Left colon (tissue), 2 donors: ENCODE measurements at places on chromosomes 5 and 9.

DNA sequence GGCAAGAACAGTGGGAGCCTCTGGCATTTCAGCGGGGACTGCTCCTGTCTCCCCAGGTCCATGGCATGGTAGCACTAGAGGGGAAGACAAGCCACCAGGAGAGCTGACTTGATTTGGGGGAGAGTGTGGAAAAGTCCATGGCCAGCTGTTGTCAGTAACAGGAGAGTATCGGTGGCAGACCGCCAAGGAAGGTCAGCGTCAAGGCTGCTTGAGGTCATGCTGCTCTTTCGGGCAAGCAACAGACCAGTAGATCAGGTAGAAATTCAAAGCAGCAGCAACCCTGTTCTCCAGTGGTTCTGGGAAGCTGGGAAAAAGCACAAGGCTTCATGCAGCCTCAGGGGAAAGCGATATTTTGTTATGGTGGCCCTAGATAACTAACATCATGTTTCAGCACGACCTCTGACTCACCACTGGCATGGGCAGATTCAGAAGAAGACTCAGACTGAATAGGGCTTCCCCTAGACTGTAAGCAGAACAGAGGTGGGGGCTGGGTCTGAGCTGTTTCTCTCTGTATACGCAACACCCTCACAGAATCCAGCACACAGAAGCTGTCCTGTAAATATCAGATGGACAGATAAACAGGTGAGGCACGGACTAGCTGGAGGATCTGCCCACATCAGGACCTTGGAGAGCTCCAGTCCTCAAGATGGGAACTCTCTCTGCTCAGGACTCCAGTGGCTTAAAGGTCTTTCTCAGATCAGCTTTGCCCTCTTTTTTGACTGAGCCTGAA, 35.2 kb upstream of the PLEKHG4B start:
- no peak for DNase-seq

- no peak for DNase-seq
These were observed 296.6 kb upstream of the MPDZ start for GRCh38 chr9:13576101-13576500.

DNA sequence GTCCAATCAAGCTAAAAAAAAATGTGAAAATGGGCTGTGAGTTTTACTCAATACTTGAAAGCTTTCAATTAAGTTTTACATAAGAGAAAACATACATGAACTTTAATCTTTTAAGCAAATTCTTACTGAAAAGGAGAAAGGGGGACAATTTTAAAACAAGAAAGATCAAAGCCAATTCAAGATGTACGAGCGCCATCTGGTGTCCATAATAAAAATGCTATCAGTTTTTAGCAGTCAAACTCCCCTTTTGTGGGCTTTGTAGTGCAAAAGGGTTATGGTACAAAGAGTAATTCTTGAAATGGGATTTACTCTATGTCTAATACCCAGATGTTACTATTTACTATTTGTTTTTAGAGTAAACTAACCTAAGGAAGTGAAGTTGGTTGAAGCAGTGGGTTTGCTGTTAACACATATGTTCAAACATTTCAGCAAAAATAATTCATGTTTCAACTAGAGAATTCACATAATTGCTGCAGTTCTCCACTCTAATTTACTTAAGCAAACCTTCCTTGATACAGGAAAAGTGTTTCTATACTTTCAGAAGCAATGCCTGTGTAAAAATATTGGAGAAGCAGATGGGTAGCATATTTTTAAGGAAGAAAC, 228.2 kb upstream of the TYRP1 start:
- DNase-seq, result no peak

DNA sequence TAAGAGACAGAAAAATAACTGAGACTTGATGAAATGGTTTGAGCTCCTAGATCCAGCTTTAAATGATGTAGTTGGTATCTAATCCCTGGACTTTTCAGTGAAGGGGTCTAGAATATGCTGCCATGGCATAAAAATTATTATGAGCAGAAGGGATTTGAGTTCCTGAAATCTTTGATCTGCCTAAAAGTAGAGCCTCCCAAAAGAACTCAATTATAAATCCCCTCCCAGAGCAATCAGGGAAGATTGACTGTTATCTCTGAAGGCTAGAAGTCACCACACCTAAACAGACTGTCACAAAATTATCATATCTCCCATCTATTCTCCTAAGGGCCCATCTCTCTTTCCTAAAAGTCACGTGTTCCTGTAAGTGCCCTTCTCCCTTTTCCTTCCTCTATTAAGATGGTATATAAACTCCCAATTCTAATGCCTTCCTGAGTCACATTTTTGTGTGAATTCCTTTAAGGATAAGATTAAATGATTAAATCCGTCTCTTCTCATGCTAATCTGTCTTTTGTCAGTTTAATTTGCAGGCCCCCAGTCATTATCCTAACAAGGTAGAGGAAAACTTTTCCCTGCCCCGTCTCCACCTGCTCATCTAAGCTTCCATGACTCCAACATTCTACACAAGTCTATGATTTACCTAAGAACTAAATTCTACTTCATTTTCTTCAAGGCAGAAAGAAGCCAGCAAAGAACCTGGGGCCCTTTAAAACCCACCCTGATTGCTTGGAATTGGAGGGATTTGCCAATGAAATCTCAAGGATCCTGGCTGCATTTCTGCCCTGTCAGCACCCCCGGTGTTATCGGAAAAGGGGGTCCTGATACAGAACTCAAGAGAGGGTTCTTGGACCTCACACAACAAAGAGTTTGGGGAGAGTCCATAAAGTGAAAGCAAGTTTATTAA, 47.1 kb upstream of the PWWP2A start:
- DNase-seq, result no peak

GRCh38 chr5:1229822-1230221, 4.6 kb downstream of the SLC6A18 start:
- DNase-seq, result no peak

- DNase-seq, result no peak
These were observed 2225.9 kb upstream of the C9orf72 start for GRCh38 chr9:29799227-29799626.

DNA sequence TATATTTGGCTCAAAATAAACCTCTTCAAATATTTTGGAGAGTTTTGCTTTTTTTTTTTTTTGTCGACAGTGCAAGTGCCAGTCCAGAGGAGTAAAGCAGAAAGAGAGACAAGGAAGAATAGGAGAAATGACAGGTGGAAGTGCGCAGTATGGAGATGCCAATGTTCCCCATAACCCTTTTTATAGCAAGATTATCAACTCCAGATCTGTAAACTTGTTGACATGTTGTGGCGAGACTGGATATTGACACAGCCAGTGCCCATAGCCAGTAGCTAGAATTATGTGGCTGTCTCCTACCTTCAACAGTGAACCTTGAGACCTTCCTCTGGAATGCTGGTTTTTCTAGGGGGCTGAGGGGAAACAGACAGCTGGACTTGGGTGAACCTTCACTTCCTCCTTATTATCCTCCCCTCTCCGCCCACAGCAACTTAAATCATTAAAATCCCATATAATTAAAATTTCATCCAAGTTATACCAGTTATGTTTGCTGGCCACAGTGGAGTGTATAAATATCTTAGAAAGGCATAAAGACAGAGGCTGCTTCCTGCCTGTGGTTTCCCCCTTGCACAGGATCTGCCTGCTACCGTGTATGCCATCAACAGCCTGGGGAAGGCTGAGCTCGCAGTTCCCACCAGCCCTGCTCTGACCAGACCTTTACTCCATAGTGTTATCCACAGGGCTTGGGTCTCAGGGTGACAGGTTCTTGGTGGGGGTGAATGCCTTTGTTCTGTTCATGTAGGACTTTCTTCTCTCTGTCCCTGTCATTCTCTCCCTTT, 112.3 kb upstream of the ANKH start:
- no peak for DNase-seq

DNA sequence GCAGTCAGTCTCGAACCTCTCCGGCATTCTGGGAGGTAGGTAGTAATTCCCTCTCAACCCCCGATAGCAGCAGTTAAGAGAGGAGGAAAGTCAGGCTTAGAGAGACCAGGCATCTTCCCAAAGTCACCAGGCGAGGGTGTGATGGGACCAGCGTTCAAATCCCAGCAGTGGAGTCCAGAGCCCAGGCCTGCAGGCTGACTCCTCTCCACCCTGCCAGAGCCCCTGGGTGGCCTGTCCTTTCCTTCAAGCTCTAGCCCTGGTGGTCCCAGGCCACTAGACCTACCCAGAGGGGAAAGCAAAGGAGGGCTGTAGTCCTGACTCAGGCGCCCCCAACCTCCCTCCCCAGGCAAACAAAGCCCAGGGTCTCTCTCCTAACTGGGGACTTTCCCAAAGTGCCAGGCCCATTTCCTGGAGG, 4.2 kb upstream of the NR5A1 start:
- DNase-seq, result no peak

GRCh38 chr5:62130107-62130506, 175.9 kb upstream of the KIF2A start:
- DNase-seq, result no peak

DNA sequence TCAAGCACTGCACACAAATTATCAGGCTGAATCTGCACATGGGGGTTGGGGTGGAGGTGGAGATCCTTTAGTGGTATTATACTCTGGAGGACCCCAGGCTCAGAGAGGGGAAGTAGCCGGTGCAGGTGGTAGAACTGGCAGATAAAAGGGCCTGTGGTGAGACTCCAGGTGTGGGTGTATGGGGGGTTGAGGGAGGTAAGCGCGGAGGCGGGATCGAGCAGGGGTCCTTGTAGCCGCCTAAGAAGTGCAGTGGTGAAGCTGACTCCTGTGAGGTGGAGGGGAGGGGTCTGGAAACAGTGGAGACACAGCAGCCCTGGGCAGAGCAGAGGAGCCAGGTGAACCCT, 841 bp downstream of the ACSL6 start:
- DNase-seq, result peak; percentile 5

DNA sequence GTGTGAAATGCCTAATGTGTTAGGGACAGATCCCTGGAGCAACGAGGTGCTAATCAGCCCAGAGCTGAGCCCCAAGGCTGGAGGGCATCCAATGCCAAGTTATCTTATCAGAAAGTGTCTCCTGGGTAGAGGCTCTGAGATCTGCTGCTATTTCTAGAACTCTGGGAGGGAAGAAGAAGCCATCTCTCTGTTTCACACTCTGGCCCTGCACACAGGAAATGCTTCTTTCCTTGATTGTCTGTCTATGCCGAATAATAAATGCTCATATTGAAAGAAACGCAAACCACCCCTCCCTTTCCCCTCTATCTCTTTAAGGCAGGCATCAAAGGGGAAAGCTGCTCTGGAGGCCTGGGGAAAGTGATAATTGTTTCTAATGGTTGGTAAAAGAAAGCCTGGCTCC, 166.7 kb downstream of the PAPPA start:
- DNase-seq, result no peak

DNA sequence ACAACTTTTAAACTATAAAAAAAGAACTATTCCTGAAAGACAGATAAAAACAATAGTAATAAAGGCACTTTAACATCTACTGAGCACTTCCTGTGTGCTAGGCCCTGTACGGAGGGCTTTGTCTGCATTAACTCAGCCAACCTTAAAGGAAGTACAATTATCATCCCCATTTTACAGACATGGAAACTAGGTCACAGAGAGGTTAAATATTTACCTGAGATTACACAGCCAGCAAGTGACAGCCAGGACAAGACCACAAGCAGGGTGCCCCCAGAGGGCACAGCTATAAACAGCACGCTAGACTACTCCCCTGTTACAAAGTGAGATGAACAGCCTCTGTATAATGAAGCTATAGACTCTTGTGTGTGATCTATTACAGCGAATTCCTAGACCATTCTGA, 25.5 kb downstream of the DDX31 start:
- DNase-seq, result no peak

GRCh38 chr5:41346609-41347008, 133.3 kb upstream of the C6 start:
- DNase-seq, result no peak

GRCh38 chr5:56247592-56247991, 14.5 kb upstream of the ANKRD55 start:
- no peak for DNase-seq

GRCh38 chr5:72159501-72159911, 52.2 kb downstream of the MAP1B start:
- DNase-seq, result no peak

- peak; percentile 72 for DNase-seq
These were observed 2.8 kb upstream of the AMBP start for GRCh38 chr9:114080773-114081440.

DNA sequence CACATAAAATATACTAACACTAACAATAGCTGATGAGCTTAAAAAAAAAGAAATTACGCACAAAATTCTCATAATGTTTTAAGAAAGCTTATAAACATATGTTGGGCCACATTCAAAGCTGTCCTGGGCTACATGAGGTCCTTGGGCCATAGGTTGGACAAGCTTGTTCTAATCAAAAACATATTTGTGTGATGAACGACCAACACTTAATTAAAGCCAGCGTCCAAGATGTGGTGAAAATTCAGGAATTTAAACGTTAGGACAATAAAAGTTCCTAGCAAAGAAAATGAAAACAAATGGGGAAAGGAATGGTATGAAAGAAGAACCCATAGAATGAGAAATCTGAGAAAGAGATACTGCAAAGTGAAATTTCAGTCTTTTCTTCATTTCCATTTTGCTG, 429.6 kb upstream of the DMAC1 start:
- DNase-seq, result no peak

GRCh38 chr9:134331186-134332025, 5.2 kb downstream of the RXRA start:
- DNase-seq, result no peak

- DNase-seq, result no peak
These were observed 59.6 kb downstream of the ATG10 start for GRCh38 chr5:82031220-82032119.

DNA sequence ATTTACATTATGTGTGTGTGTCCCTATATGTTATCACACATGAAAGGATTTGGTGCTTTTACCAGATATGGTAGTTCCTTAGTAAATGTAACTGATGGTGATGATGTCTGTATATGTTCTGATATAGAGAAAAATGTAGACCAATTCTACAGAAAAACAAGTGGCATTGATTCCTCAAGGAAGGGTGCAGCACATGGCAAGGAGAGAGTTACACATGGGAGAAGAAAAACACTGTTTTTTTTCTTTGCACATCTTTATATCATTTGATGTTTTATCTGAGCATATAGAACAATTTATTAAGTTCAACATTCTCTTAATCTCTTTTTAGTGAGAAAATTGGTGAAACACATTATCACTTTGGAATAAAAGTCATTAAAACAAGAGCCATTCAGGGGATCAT, 535.0 kb upstream of the KLF4 start:
- no peak for DNase-seq

- no peak for DNase-seq
These were observed 7.0 kb downstream of the PDE6A start for GRCh38 chr5:149937610-149938009.

GRCh38 chr9:137838576-137838975, 39.0 kb upstream of the CACNA1B start:
- DNase-seq, result no peak

- no peak for DNase-seq
These were observed 21.0 kb upstream of the CDKN2B start for GRCh38 chr9:22030101-22030598.

GRCh38 chr5:72477176-72477575, 30.0 kb downstream of the ZNF366 start:
- no peak for DNase-seq

- DNase-seq, result no peak
These were observed 372.1 kb downstream of the TLE1 start for GRCh38 chr9:81317223-81317622.

GRCh38 chr9:90201766-90202165, 440.9 kb downstream of the DIRAS2 start:
- DNase-seq, result no peak
